Substantia nigra (tissue), 51 donors: ENCODE measurements at places on chromosomes 5 and 9.

- DNase-seq: no peak
These were observed 76.5 kb downstream of the COL5A1 start for GRCh38 chr9:134717924-134718645.

GRCh38 chr5:88675708-88676636 is 207.0 kb downstream of the MEF2C start:
- DNase-seq: peak; percentile 70

- no peak for DNase-seq
These were observed 83.4 kb downstream of the ACTL7B start for GRCh38 chr9:108772301-108772894.

- no peak for DNase-seq
These were observed 30.2 kb downstream of the CYSTM1 start for GRCh38 chr5:140205216-140205615.

DNA sequence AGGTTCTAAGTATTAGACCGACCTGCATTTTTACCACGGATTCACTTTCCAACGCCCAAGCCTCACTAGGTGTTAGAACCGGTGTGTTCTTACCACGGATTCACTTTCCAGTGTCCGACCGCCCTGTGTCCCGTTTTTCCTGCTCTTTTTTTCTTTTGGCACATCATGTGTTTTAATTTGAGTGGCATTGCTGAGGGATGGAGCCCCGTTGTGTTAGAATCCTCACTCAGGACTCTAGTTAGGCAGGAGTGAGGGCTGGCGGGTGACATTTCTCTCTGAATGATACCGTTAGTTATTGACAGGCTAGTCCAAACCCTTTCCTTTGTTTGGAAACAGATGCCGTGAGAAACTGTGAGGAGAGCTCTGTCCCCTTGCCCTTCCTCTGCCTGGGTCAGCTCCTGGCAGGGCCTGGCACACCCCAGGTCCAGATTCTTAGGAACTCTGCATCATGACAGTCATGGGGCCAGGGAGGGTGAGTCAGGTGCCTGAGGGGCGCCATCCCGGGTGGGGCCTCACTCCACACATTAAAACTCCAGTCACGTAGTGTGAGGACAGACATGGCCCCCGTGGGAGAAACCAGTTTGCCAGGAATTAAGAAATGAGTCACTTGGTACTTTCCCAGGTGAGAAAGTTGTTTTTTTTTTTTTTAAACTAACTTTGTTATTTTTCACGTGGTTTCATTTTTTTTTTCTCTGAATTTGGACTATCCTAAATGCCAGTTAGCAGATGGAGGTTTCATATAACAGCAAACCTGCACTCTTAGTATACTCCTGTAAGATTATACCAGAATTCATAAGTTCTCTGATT is 15.8 kb downstream of the EXOC3 start:
- DNase-seq: no peak

- no peak for DNase-seq
These were observed 10.1 kb downstream of the EEIG1 start for GRCh38 chr9:127970401-127971313.

DNA sequence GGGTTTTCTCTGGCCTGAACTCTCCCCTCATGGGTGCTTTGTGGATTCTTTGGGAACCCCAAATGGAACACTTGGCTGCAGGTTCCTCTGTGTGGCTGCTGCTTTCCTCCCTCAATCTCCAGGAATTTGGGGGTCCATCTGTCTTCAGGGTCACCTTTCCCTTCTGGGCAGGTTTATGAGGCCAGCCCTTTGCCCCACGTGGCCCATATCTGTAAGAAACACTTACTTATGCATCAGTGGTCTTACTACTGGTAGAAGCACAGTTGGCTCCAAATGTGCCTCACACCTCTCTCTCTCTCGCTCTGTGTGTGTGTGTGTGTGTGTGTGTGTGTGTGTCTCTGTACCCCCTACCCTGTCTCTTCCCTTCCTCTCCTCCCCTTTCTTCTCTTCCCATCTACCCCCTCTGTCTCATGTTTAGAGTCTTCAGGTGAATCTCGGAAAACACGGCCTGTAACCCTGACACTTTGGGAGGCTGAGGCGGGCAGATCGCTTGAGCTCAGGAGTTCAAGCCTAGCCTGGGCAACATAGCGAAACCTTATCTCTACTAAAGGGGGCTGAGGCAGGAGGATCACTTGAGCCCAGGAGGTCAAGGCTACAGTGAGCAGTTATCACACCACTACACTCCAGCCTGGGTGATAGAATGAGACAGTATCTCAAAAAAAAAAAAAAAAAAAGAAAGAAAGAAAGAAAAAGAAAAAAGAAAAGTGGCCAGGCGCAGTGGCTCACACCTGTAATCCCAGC is 26.8 kb downstream of the C5orf15 start:
- no peak for DNase-seq

DNA sequence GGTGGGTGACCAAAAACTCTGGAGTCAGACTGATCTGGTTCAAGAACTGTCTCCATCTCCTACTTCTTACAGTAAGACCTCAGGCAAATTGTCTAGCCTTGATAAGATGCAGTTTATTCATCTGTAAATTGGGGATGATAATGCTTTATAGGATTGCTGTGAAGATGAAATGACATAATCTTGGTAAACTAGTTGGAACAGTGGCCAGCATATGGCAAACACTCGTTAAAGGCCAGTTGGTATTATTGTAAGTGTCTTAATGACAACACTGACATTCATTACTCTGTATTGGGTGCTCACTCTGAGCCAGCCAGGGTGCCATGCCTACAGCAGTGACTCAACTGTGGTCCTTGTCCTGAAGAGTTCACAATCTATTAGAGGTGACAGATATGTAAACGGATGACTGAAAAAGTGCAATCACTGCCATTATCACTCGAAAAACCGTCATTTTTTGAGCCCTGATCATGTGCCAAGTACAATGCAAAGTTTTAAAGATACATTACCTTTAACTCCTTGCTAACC is 84.9 kb upstream of the HSPA9 start:
- no peak for DNase-seq

GRCh38 chr5:137310051-137310730 is 188.9 kb downstream of the SPOCK1 start:
- no peak for DNase-seq

GRCh38 chr5:125199968-125200865 is 453.8 kb upstream of the ZNF608 start:
- DNase-seq: peak; percentile 34

DNA sequence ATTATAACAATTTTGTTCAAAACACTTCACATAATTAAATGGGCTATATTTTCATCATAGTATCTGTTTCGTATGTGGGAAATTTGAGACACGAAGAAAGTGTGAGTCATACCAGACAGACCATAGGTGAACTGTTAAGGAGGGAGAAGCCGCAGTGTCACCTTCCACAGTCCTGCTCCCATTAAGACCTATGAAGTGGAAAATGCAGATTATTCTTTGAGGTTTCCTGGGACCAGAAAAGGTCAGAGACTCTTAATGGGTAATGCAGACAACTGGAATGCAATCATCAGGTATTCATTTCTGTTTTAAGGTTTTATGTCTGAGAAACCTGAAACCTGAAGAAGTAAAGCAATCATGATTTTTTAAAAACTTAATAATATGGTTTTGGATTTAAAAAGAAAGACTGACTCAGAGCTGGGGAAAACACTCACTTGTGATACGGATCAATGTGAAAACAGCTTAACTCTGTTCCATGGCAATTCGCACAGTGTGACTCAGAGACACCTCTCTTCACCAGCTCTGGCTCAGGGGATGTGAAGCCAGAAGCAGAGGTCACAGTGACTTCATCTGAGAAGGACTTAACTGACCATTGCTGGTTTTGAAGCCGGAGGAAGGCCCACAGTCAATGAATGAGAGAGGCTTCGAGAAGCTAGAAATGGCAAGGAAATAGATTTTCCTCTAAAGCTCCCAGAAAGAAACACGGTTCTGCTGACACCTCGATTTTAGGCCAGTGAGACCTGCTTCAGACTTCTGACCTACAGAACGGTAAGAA is 17.2 kb upstream of the GCNT1 start:
- DNase-seq: no peak

DNA sequence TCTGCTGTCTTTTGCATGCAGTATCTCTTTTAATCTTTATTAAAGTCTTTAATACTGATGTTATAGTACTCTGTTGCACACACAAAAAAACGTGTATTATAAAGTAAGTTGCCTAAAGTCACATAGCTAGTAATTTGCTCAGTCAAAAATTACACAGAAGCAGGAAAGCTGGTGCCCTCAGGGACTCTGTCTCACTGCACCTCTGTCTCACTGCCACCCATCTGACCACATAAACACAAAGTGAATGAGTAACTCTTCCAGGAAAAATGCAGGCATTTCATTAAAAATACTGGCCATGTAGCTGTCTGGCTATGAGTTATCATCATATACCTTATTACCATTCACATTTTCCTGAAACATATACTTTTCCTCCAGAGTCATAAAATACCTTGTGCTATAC is 591.7 kb downstream of the CSNK1G3 start:
- no peak for DNase-seq

GRCh38 chr5:152389208-152389849 is 15.8 kb downstream of the NMUR2 start:
- DNase-seq: no peak

DNA sequence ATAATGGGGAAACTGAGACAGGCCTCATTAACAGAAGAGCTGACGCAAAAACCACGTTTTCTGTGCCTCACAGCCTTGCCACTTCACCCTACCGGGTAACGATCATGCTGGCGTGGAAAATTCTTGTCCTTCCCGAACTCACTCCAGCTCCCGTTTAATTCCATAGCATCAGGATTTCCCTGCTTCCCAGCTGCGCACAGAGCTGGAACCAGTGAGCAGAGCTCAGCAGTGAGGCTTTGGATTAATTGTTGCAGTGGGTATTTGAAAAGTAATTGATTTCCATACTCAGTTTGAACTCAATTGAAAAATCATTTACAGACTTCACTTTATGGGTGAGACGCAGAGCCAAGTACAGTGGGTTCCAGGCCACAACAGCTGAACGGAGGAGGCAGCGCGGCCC is 199.0 kb upstream of the ADAMTS16 start:
- DNase-seq: no peak

- DNase-seq: no peak
These were observed 20.8 kb downstream of the DCANP1 start for GRCh38 chr5:135426102-135427082.

GRCh38 chr9:131554843-131555351 is 9.6 kb downstream of the PRRT1B start:
- no peak for DNase-seq

DNA sequence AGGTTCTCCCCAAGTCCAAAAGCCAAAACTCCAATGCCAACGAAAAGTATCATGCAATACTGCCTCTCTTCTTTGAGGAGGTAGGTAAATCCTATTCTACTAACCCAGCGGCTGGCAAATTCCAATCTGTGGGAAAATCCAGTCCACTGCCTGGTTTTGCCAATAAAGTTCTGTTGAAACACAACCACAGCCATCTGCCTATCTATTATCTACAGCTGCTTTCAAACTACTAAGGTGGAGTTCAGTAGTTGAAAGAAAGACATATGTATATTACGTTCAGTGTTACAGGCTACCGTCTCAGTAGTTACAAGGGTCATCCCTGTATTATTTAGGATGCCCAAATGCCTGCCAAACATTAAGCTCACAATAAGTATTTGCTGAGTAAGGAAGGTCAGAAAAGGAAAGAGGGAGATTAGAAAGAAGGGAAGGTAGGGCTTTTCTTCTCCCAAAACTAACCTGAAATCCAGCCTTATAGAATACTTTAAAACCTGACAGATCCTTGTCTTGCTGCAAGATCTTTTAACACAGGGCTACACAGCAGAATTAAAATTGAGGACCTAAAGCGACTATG is 16.2 kb downstream of the ARL15 start:
- DNase-seq: no peak

DNA sequence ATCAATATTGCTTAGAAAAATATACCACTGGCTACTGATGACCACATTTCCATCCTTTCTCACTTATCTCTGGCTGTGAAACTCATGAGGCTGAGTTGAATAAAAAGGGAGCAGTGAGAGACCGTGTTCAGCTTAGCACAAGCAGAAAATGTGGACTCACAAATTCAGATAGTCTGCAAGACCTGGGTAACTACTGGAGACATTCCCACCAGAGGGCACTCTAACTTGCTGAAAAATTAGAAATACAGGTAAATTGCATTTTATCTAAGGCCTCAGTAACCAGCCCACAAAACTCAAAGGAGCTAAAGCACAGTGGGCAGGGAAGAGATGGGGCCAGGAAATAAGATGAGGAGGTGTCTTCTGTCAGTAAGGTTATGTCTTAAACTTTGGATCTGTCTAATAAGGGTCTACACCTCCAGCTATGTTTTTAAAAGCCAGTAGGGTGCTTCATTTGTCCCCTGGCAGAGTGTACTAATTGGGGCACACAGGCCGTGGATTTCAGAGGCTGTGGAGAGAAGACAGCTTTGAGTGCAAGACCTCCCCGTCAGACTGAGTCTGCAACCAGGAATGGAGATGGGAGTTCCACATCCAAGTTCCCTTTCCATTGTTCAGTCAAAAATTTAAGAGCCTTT is 8.7 kb upstream of the NDUFB6 start:
- no peak for DNase-seq

- no peak for DNase-seq
These were observed 6.9 kb upstream of the TRMT10B start for GRCh38 chr9:37746448-37747270.

- DNase-seq: peak; percentile 24
These were observed 3.1 kb downstream of the POLR3G start for GRCh38 chr5:90477621-90478215.
